Sciatic nerve (tissue), 2 donors: ENCODE measurements at places on chromosomes 6 and 20. TPM values are rescaled to one million over a fixed set of nuclear protein-coding genes. Genes with fewer than 3 reads are reported as not detected.

GRCh38 chr20:1206366-1207148 lies 3.3 kb downstream of the C20orf202 start:
- no peak for DNase-seq

- DNase-seq, result no peak
Measured at GRCh38 chr6:136037876-136038460, 186.5 kb downstream of the PDE7B start.

DNA sequence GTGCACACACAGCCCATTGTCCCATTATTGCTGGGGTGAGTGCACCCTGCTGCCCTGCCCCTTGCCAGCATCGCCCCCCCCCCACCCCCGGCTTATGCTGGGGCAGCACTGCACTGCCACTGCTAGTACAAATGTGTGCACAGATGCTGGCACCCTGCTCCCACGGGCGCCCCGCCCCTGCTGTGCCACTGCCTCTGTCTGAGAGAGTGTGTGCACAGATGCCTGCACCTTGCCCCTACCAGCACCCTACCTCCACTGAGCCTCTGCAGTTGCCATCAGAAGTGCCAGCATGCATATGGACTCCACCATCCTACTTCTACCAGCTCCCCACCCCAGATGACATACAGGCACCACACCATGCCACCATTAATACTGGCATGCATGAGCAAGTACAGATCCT lies 454.6 kb upstream of the KHDRBS2 start:
- no peak for DNase-seq

DNA sequence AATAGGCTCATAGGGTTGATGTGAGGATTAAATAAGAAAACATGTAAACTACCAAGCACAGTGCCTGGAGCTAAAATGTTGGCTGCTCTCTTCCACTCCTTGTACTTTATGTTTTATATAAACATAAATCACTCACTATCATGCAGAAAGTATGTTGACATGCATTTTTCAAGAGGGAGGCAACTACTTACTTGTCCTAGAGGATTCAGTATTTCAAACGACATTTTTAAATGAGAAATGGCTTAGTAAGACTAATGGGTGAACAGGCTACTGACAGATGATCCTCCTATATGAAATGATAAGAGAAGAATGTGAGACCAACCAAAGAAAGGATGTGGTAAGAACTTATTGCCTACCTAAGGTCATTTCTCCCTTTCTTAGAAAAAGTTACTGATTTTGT lies 21.0 kb downstream of the LATS1 start:
- DNase-seq, result no peak

- DNase-seq, result no peak
Measured at GRCh38 chr6:84415517-84415916, 188.1 kb upstream of the CEP162 start.

DNA sequence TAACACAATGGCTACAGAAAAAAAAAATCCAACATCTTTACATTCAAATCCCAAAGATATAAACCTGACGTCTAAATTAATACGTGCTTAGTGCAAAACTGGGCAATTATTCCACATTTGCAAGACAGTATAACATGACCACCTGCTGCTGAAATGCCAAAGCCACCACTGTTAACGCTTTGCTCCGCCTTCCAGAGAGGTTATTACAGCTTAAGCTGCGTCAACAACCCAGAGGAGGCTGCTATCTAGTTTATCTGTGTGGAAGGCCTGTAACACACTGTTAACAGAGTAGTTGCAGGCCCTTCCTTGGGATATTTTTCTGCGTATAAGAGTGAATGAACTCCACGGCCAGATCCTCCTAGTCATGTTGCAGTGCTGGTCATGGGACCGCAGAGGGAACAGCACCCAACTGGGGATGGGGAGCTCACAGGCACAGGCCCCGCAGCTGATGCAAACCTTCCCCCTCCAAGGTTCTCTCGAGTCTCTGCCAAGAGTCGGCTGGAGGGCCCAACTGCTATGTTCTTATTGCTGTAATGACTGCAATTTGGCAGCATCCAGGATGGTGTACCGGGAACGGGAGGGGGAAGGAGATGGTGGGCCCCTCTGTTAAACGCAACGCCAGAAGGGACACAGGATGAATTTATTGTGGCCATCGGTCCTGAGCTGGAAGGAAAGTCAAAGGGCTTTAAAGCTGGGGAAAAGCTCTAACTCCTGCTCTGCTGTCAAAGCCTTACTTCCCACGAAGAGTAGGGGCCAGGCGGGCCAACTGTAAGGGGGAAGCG lies 993 bp upstream of the NCOA7 start:
- peak; percentile 71 for DNase-seq

- no peak for DNase-seq
Measured at GRCh38 chr6:139777202-139777970, 402.9 kb upstream of the CITED2 start.

DNA sequence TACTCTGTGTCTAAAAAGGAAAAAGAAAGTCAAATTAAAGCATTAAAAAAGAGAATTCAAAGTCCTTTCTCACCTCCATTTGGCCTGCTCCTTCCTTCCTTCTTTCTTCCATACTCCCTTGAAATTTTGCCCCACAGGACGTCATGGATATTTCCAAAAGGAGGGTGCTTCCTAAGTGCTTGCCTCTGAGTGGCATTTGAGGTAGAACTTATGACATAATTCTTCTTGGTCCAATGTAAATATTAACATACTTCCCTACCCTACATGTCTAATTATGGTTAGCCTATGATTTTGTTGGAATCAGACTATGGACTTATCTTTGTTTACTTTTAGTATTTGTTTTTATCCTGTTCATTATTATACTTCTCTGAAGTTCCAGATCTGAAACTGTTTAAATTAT lies 132.3 kb downstream of the PFDN4 start:
- DNase-seq, result no peak

DNA sequence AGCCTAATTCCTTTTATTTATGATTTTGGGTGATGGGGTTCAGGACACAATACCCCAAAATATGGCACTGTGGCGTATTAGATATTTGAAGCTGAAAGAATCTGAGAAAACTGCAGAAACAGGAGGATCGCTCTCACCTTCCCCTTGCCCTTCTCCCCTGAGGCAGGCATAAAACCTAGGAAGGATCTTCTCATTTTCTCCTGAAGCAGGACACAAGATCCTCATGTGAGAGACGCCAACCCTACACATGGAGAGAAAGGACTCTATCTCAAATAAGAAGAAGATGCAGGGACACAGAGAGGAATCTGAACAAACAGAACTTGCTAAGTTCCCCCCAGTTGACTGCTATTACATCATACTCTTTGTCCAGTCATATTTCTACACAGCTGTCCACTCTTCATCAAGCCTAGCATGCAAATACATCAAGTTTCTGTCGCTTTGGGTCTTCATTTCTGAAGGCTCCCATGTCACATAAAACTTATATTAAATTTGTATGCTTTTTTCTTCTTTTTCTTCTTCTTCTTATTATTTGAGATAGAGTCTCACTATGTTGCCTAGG lies 109.0 kb downstream of the DTNBP1 start:
- no peak for DNase-seq

- no peak for DNase-seq
Measured at GRCh38 chr20:4672948-4673347, 48.8 kb upstream of the PRND start.

DNA sequence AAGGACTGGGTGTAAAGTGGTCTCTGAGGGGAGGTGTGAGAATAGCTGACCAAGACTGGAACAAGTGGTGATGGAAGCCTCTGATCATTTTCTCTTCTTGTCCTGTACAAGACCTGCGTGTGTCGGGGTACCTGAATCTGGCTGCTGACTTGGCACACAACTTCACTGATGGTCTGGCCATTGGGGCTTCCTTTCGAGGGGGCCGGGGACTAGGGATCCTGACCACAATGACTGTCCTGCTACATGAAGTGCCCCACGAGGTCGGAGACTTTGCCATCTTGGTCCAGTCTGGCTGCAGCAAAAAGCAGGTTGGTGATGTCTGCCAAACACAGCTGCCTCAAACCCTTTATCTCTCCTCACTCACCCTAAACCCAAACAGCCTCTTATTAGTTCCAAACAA lies 1.7 kb upstream of the HSD17B8 start:
- DNase-seq, result no peak

GRCh38 chr6:148599967-148600426 lies 146.8 kb upstream of the UST start:
- no peak for DNase-seq

DNA sequence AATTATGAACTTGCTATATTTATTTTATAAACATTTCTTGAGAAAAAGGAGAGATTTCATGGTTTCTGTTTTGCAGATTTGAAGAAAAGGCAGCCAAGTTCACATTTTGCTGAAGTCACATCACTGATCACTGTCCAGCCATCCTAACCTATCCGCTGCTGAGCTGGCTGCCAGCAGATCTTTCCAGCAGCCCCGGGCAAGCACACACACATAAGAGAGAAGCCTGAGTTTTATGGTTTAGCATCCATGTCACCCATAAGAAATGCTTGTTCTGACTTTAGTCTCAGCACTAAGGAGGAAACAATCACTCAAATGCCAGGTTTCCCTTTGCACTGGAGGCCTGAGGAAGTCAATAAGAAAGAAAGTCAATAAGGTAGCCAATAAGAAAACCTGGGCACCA lies 287.1 kb downstream of the SMOC2 start:
- no peak for DNase-seq

GRCh38 chr20:34643928-34644327 lies 33.0 kb downstream of the PIGU start:
- no peak for DNase-seq

- peak; percentile 81 for DNase-seq
Measured at GRCh38 chr6:37029249-37029971, 24.0 kb downstream of the FGD2 start.

- DNase-seq, result no peak
Measured at GRCh38 chr6:49550492-49551077, at the start of gene C6orf141. Gene C6orf141 (plus strand): TSS chr6:49550668. CDS start chr6:49550793, 125 bp downstream.

GRCh38 chr6:18707714-18708439 lies 320.7 kb downstream of the RNF144B start:
- no peak for DNase-seq

DNA sequence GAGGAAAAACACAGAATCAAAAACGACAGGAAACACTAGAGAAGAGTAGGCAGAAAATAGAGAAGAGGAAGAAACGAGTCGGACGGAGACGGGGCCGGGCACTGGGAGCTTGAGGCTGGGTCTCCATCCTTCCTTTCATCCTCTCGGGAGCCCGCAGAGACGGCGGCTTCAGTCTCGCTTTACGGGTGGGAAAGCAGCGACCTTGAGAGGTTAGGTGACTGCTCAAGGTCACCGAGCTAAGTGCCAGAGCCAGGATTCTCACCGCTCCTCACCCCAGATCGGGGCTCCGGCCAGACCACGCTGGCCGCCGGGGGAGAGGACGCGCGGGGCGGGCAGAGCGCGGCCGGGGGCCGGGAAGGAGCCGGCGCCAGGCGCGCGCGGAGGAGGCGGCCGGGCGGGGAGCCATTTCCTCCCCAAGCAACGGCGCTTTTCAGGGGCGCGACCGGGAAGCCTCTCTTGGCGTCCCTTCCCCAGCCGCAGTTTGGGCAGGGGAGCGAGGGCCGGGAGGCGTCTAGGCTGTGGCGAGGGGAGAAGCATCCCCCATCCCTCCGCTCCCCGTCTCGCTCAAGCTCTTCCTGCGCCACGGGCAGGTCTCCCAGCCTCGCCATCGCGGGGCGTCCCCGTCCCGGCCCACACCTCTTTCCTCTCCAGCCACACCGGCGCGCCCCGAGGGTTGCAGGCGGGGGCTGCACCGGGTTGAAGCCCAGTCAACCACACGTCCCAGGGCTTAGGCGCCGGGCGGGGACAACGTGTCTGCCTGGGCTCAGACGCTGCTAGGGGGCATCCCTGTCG lies 24.1 kb upstream of the MAP3K7 start:
- peak; percentile 60 for DNase-seq

GRCh38 chr6:147522597-147522996 lies 14.1 kb downstream of the SAMD5 start:
- DNase-seq, result no peak

GRCh38 chr20:56245761-56246160 lies 2.8 kb upstream of the MC3R start:
- DNase-seq, result no peak

Gene BPIFB1
- total RNA-seq, result 2.1 TPM

Gene TULP1
- total RNA-seq, result not detected

Gene SPINT3
- total RNA-seq, result not detected

Gene BPIFB2
- total RNA-seq, result not detected

Gene TMC2
- total RNA-seq, result 0.22 TPM

Gene PKIB
- total RNA-seq, result 2.2 TPM

Gene BANF2
- not detected for total RNA-seq

Gene FAM83C
- not detected for total RNA-seq

Gene DEFB132
- total RNA-seq, result not detected

Gene CABLES2
- 4.5 TPM for total RNA-seq

Gene ENPP4
- total RNA-seq, result 22.0 TPM
